ENCODE measurements at places on chromosomes 1 and 21. TPM values are rescaled to one million over a fixed set of nuclear protein-coding genes. Genes with fewer than 3 reads are reported as not detected.

CLDN8 gene
- not detected for total RNA-seq

PLXNA2 gene
- 0.72 TPM for total RNA-seq

ALG14 gene
- total RNA-seq: 4.1 TPM

GRCh38 chr1:229258757-229259060, 12.2 kb upstream of the RAB4A start:
- DNase-seq: no peak

DNA sequence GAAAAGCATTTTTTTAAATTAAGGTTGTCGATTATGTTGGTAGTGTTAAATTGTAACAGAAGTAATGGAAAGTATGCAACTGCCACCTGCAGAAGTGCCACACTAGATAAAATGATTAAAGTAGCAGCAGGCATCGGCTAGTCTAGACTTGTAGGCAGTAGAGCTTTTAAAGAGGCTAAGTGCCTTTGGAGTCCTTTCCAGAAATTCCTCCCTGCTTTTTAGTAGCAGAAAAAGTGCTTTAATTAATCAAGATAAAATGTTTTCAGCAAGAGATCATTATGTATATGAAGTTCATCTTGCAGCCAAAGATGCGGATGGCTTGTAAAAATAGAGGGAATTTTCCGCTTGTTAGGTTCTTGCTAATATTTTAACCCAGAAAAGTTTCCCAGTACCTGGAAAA, 87.1 kb upstream of the LRRC8D start:
- DNase-seq: no peak

- DNase-seq: no peak
These were observed 15.9 kb upstream of the DISP1 start for GRCh38 chr1:222798975-222799374.

WDR26 gene
- total RNA-seq: 82.2 TPM

- DNase-seq: no peak
These were observed 19.9 kb upstream of the WDR26 start for GRCh38 chr1:224454402-224455055.

RNF220 gene
- 92.1 TPM for total RNA-seq
